ENCODE measurements at places on chromosomes 2 and 18.

DNA sequence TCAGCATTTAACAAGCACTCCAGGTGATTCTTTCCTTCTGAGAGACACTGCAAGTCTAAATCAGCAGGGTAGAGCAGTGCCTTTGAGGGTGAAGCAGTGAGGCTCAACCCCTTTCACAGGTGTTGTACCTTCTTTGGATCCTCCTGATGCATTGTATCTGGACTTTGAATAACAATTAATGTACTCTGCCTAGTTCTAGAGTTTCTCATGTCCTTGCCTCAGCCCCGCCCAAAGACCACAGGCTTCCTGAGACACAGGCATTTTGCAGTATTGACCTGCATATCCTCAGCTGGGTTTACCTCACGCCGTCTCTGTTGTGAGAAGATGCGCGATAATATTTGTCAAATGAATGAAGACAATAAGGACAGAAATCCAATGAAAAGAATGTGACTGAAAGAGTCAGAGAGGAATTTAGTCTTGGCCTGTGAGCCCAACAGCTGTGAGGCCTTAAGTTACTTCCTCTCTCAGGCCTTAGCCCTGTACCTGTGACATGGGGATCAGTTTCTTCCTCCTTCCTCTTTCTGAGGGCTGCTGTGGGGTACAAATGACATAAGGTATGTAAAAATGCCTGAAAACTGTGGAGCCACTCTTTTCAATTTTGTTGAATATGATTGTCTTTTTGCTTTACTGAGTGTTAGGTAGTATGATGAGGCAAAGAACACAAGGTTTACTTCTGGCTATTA, 43.7 kb downstream of the WIPF1 start:
- DNase-seq = no peak

- DNase-seq = no peak
Observed at GRCh38 chr2:28395334-28396061, 2.8 kb downstream of the FOSL2 start.

DNA sequence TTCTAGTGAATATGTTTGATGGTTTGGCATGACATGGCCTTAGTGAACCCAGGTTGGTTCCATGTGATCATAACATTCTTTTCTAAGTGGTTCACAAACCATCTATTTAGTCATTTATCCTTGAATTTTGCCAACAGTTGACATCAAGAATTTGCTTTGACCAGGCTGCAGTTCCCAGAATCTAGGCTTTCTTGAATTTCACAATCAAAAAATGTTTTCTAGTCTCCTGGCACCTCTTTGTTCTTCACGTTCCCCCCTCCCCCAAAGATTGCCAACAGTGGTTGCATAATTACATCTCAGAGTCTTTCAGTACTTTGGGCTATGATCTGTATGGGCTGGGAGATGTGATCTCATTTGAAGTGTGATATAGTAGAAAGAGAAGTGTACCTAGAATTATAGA, 124.0 kb downstream of the GATA6 start:
- DNase-seq = no peak

DNA sequence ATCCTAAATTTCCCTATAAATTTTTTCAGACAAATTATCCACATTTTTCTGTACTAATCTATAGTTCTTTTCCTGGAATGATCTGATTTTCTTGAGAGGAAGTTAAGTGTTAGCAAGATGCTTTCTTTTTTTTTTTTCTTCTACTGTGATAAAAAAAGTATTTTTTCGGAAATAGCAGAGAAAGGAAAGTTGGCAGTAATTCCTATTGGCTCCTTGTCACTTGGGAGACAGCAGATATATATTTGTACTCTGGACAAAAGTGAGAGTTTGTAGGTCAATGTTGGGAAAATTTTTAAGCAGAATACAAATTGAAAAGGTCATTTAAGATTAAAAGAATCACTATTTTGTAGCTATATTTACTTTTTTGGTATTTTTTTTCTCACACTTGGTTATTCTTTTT, 635.7 kb upstream of the NRXN1 start:
- no peak for DNase-seq

DNA sequence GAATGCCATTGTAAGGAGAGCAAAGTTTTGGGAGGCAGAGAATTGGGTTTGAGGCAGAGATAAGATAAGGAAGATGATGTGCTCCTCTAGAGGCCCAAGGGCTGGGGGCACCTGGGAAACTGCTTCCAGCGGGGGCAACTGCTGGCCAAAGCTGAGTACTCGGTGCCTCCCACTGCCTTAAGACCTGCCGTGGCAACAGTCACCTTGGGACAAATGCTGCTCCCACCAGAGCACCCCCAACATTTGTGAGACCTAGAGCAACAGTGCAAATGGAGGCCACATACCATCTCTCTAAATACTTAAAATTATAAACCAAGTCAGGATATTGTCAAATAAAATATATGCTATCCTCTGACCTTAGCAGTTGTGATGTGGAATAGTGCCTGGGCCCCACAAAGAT, 127.1 kb downstream of the CAPN13 start:
- DNase-seq = no peak
